ENCODE measurements at places on chromosomes 16 and 17. TPM values are rescaled to one million over a fixed set of nuclear protein-coding genes. Genes with fewer than 3 reads are reported as not detected.
A peak's percentile ranks its signal among the peaks of the same experiment; 100 is the strongest.

The IGF2BP1 gene
- not detected for total RNA-seq

The CDH3 gene
- 0.32 TPM for total RNA-seq

The KIF2B gene
- not detected for total RNA-seq

- DNase-seq, result peak; percentile 60
Measured at GRCh38 chr17:3890082-3890877, 2.6 kb downstream of the CAMKK1 start.

GRCh38 chr16:23640931-23641765, at the start of the genes DCTN5 and PALB2:
Gene DCTN5, plus strand, starts transcription at chr16:23641466. Its CDS starts 77 bp downstream, at chr16:23641543.
Gene PALB2, minus strand, starts transcription at chr16:23641310. Its CDS starts 153 bp downstream, at chr16:23641157.
- peak; percentile 88 for DNase-seq
